Vagina (tissue), 2 donors: ENCODE measurements at places on chromosomes 4 and X. TPM values are rescaled to one million over a fixed set of nuclear protein-coding genes. Genes with fewer than 3 reads are reported as not detected.

- peak; percentile 83 for DNase-seq
Measured at GRCh38 chrX:69060631-69061408, 104.4 kb downstream of the PJA1 start.

DNA sequence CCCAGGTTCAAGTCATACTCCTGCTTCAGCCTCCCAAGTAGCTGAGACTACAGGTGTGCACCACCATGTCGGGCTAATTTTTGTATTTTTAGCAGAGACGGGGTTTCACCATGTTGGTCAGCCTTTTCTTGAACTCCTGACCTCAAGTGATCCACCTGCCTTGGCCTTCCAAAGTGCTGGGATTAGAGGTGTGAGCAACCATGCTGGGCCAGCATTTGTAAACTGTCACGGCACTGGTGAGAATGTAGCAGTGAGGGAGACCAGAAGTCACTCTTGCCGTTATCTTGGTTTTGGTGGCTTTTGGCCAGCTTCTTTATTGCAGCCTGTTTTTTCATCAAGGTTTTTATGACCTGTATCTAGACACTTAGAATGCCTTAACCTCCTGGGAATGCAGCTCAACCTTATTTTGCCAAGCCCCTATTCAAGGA lies 22.4 kb downstream of the PCDH18 start:
- no peak for DNase-seq

DNA sequence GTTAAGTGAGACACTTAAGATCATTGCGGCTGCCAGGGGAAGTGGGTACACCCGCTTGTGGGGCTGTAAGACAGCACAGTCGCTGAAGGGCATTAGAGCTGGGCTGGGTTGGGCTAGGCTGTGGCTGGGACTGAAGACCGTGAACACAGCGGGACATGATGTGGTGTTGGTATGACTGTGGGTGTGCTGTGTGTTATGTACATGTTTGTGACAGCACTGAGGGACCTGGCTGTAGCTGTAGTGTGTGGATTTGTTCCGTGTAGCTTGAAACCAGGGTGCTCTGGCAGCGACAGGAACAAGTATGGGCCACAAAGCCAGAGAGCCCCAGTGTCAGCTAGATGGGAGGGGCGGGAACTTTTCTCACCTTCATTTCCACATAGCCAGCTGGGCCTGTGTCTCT lies 82.1 kb downstream of the NHSL2 start:
- peak; percentile 64 for DNase-seq

DNA sequence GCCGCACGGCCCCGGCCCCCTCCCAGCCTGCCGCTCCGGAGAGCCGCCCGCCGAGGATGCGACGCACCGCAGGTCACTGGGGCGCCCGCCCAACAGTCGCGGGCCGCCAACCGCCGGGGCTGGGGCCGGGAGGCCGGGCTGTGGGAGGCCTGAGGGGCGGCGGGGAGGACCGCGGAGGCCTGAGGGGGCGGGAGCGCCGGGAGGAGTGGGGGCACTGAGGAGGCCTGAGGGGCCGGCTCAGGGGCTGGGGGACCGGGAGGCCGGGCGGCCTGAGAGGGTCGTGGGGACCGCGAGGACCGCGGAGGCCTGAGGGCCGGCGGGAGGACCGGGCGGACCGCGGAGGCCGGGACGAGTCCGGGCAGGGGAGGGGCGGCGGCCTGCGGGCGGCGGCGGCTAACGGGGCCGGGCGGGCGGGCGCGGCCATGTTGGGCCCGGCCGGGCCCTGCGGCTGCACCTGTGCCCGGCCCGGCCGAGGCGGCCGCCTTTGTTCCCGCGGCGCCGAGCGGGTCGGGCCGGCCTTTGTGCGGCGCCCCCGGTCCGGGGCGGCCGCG lies 353 bp downstream of the NSD2 start:
- DNase-seq, result no peak

- DNase-seq, result no peak
Measured at GRCh38 chrX:26219351-26219750, 3.4 kb downstream of the MAGEB5 start.

GRCh38 chrX:152537373-152537772 lies 86.3 kb upstream of the GABRA3 start:
- DNase-seq, result no peak

DNA sequence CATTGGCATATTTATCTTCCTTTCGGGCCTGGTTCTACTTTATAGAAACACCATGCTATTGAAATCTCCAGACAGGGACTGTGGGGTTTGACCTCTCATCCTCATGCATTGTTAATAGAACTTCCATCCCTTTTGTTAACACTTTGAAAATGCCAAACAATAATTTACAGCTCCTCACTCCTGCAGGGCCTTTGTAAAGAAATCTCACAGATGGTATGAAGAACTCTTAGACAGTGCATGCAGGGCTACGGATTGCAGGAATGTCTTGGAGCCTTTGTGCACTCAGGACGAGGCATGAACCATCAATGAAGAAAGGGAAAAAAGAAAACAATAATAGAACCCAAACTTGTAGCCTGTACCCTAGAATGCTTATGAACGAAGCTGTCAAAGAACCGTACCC lies 92.8 kb upstream of the TMEM47 start:
- no peak for DNase-seq

GRCh38 chr4:67871867-67872266 lies 11.9 kb downstream of the TMPRSS11D start:
- DNase-seq, result no peak

DNA sequence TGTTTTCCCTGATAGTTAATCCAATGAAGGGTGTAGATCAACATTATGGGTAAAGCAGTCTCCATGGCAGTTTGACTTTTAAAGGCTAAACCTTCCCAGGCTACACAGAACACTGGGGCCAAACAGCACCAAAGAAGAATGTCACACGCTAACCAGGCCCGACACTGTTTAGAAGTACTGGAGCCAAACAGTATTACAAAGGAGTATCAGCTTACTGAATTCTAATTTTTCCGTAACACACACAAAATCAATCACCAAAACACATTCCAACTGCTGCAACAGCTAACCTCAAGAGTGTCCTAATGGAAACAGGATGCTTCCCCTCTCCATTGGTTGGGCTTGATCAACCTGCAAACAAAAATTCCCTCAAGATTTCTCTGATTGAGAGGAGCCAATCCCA lies 783.5 kb downstream of the PCDH18 start:
- no peak for DNase-seq

- no peak for DNase-seq
Measured at GRCh38 chr4:47747211-47747610, 90.7 kb downstream of the CORIN start.

GRCh38 chrX:1587161-1587560 lies 4.2 kb upstream of the AKAP17A start:
- peak; percentile 14 for DNase-seq

Gene ARHGAP36
- total RNA-seq, result 2.0 TPM

- no peak for DNase-seq
Measured at GRCh38 chr4:165656399-165656798, 216.6 kb upstream of the TLL1 start.

Gene RUFY3
- 71.2 TPM for total RNA-seq

GRCh38 chr4:156195914-156196313 lies 242.2 kb upstream of the CTSO start:
- no peak for DNase-seq

DNA sequence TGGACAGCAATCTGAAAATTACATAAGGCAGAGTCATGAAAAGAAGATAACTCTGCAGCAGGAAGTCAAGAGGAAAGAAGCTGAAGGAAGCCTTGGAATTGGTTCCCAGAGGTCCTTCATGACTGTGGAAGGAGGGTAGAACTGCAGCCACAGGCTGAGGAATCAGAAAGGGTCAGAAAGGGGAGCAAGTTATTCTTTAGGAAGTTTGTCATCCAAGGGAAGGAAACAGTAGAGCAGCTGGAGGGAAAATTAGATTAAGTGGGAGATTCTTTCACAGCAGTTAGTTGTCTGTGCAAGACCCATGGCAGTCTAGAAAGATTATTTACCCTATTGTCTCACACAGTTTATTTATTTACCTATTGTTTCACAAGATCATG lies 9.3 kb upstream of the ADH1C start:
- no peak for DNase-seq

Gene TMPRSS11A
- 26.0 TPM for total RNA-seq

Gene SLC25A43
- 25.5 TPM for total RNA-seq

GRCh38 chrX:30533266-30533665 lies 44.3 kb downstream of the TASL start:
- no peak for DNase-seq

DNA sequence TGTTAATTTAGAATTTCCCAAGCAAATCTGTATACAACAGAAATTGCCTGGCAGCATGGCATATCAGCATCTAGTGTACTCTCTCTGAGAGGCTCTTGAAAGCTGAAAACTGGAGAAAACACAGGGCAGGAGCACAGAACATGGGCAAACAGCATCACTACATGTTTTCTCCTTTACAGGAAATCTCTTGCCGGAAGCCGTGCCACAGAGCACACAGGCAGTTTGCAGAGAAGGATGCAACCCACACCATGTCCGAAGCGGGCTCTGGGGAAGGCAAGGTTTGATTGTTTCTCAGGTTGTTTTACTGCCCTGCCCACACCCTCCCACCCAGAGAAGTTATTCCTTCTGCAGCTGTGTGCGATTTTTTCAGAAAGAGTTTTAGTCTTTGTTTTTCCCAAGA lies 41.1 kb upstream of the FAM9C start:
- DNase-seq, result no peak

DNA sequence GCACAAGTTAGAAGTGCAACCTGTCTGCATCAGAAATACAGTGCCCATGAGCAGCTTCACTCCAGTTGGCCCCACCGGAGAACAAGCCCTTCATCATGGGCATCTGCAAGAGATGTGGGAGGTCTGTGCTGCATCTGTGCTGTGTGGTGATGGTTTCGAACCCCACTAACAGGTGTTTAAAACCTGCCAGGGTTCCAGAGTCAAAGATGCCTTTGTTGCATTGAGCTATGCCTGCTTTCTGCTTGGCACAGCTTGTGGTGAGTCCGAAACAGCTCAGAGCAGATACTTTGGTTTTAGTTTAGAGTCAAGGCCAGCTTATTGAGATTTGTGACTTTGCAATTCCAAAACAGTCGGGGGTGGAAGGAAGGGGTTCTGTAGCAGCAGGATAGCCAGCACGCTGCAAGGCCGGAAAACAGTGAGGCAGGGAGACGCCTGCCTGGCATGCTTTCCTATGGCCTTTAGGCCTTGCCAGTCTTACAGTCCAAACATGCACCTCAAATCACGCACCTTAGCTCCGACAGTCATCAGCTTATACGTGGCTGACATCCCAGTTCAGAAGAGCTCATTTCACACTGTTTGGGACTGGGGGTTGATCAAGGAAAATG lies 21.8 kb downstream of the MAGEA9 start:
- DNase-seq, result no peak

DNA sequence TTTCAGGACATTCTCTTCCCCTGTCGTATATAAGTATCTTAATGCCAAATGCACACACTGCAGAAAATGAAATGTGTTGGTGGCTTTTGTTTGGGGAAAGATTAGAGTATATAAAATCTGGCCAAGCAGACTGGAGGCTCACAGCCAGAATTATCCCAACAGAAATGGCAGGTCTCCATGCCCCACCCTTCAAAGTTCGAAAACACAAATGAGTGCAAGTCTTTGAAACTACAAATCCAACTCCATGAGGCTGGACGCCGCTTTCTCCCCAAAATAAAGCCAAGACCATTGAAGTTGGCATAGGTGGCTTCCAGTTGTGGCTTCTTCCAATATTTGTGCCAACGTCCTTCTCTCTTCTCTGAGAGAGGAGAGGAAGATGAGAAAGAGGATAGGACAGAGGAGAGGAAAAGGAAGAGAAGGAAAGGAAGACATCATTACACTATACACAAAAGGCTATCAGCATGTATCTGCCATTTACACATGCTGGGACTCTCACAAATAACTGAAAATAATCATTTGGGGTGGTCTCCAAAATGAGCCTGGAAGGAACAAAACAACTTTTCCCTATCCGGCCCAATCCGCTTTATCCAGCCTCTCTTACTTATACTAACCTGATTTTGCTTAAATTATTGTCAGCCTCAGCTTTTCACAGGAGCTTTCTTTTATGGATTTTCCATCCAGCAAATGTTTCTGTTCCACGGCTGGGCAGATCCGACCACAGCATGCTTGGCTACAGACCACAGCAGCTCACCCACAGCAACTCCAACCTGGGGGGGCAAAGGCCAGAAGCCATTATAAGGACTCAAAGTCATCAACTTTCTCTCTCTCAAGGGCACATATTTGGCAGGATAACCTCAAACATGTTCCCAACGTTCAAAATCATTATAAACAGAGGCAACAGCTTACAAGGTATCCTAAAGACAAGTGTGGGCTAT lies 71.7 kb downstream of the APBB2 start:
- DNase-seq, result no peak

Gene MCUB
- total RNA-seq, result 28.5 TPM

Gene COX7B2
- not detected for total RNA-seq

- DNase-seq, result no peak
Measured at GRCh38 chrX:132435222-132435621, 53.6 kb downstream of the MBNL3 start.

DNA sequence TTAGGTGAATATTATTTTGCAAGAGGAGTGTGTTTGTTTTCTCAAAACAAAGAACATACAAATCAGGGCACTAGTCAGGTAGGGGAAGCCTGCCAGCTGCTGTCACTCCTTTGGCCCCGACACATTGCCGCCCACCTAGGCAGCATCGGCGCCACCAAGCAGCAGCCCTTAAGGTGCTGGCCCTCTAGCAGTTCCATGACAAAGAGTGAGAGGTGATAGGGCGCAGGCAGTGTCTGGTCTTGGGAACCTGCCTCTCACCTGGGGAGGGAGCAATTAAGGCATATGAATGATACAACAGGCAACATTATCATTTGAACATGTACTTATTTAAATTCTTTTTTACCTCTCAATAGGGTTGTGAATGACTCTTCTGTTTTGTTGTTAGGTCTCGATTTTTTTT lies 135.1 kb downstream of the PLS3 start:
- DNase-seq, result no peak

GRCh38 chr4:74549936-74550335 lies 105.0 kb downstream of the AREG start:
- no peak for DNase-seq

Gene WDR17
- total RNA-seq, result 2.0 TPM

DNA sequence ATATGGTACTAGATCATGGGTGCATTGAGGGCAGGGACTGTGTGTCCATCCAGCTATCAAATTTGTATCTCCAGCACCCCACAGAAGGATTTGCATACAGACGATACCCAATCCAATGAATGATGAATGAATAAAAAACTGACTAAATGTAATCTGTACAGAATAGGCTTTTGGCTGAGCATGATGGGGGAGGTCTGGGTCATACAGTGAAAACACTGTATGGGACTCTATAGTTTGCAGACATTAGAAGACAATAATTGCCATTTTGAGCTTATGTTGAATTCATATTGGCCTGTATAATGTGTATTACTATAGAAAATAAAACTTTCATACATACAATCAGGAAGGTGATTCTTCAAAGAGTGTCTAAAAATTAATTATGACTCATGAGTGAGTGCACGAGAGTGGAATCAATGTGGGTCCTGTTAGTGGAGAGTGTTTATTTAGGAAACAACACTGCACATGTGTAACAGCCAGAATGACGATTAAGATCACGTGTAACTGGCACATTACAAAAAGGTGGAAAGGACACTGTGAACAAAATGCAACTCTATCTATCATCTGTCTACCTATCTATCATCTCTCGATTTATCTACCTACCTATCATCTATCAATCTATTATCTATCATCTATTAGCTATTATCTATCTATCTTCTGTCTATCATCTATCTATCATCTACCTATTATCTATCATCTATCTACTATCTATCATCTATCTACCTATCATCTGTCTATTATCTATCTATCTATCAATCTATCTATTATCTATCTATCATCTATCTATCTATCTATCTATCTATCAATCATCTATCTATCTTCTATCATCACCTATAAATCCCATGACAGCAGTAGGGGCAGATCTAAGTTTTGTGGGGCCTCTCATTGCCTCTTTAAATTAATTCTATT lies 201.3 kb downstream of the PTTG2 start:
- DNase-seq, result no peak

Gene FBXL5
- 103 TPM for total RNA-seq
